ENCODE measurements at places on chromosomes 13 and 19.
A peak's percentile ranks its signal among the peaks of the same experiment; 100 is the strongest.

- no peak for DNase-seq
These were observed 101.5 kb downstream of the CCNA1 start for GRCh38 chr13:36533806-36534205.

DNA sequence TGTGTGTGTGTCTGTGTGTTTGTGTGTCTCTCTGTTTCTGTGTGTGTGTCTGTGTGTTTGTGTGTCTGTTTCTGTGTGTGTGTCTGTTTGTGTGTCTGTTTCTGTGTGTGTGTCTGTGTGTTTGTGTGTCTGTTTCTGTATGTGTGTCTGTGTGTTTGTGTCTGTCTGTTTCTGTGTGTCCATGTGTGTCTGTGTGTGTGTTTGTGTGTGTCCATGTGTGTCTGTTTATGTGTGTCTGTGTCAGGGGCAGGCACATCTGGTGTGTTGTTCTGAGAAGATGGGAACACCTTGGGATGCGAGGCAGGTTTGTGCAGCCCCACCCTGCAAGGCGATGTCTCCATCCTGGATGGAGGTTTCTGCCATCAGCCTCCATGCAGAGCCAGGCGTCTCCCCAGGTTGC is 275.8 kb upstream of the SOX1 start:
- no peak for DNase-seq

DNA sequence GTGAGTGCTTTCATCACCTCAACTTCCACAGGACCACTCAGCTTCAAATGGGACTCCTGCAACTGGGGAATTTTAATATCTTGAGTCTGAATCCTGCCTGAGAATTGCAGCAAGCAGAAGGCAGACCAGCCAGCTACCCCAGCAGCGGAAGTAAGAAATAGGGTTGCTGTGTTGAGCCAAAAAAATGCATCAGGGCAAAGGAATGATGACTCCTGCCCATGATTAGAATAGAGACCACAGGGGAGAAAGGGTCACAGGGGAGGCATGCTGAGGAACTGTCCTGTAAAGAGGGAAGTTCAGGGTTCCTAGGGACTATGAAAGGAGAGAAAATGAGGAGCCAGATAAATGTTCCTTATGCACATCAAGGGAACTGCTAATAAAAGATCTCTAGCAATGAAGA is 370.2 kb downstream of the KCTD12 start:
- DNase-seq = no peak

GRCh38 chr13:33757713-33758112 is 60.2 kb upstream of the RFC3 start:
- no peak for DNase-seq

DNA sequence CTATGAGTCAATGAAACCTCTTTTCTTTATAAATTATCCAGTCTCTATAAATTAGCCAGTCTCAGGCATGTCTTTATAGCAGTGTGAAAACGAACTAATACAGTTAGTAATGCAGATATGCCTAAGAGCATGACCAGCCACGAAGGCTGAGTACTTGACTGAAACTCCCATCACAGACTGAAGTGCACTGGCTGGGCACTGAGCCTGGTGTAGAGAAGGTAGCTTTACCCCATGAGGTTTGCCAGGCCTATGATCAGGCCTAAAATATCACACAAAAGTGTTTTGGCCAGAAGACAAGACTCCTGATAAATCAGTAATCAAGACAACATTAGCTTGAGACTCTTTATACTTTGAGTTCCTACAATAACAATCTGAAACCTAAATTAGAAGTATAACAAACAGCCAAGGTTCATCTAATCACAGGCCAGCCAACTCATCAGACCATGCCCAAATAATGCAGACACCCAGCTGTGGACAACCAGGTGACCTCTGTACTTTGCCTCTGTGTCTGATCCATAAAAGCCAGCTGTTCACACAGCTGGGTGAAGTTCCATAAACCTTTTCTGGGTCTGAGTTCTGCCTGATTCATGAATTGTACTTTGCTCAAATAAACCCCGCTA is 771.8 kb upstream of the SLITRK1 start:
- no peak for DNase-seq

DNA sequence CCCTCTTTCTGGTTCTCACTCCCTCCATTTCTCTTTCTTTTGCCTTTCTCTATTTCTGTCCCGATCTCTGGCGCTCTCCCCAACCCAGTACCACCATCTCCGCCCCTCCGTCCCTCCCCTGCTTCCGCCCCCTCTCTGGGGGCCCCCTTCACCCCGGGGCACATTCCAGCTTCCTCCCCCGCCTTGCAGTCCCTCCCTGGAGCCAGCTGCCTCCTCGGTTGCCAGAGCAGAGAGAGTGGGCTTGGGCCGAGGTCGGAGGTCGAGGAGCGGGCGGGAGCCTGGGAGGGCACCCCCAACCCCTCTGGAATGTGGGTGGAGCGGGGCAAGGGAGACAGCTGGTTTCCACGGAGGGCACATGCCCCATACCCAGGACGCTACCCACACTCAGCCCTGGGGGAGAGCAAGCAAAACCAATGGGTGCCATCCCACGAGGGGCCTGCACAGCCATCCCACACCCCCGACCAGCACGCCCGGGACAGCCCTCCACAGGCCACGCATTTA is 6.5 kb upstream of the CIRBP start:
- DNase-seq = no peak

- no peak for DNase-seq
These were observed 32.1 kb downstream of the SLC25A30 start for GRCh38 chr13:45385907-45386553.

DNA sequence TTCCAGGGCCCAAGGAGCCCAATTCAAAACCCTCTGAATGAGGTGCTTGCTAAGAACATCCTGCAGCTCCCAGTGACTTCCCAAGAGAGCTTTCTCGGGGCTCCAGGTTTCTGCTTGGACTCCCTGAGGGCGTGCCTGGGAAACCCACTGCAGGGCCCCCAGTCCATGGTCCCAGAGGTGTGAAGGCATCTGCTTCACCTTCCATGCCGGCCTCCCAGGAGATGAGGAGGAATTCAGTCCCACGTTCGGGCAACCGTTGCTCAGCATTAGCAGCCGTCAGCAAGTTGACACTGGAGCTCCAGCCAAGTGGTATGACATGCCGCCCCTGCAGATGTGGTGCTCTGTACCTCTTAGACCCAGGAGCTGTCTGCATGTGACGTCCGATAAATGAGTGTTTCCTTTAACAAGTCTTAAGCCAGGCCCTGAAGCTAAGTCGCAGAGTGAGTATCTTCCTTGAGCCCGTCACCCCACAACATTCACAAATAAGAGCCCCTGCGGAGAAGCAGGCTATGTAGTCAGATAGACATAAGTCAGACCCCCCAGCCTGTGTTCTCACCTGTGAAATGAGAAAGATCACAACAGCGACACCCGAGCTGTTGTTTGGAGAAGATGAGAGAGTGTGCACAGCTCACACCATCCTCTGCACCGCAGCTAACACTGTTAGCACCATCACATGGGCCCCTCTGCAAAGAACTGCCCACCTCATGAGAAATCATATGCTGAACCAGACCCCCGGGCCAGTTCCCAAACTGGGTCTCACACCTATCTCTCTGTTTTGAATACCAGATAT is 150.3 kb downstream of the KATNAL1 start:
- DNase-seq = no peak

GRCh38 chr13:97114651-97115050 is 107.5 kb upstream of the MBNL2 start:
- no peak for DNase-seq

GRCh38 chr19:9538183-9539058 is at the start of gene ZNF426:
Gene ZNF426 (minus strand): TSS chr19:9538645. CDS start chr19:9536232, 2,413 bp downstream.
- peak; percentile 96 for DNase-seq

GRCh38 chr13:33116321-33117010 is 100.2 kb downstream of the KL start:
- DNase-seq = no peak

- no peak for DNase-seq
These were observed 66.1 kb upstream of the C1QTNF9B start for GRCh38 chr13:23963184-23963931.

DNA sequence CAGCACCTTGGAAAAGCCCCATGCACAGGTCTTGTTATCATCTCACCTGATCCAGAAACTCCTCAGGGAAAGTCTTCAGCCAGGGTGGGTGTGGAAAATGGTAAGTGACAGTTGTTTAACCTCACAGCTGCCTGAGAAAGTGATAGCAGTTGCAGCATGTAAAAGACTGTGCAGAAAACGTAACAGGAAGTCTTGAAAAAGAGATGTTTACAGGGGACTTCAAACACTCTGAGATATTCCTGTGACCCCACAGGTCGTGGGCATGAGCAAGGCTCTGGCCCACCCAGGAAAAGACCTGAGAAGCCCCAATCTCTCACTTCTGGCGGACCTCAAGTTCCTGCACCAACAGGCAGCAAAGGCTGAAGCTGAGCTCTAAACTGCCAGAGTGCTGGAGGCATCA is 826.9 kb downstream of the UQCRFS1 start:
- DNase-seq = no peak

DNA sequence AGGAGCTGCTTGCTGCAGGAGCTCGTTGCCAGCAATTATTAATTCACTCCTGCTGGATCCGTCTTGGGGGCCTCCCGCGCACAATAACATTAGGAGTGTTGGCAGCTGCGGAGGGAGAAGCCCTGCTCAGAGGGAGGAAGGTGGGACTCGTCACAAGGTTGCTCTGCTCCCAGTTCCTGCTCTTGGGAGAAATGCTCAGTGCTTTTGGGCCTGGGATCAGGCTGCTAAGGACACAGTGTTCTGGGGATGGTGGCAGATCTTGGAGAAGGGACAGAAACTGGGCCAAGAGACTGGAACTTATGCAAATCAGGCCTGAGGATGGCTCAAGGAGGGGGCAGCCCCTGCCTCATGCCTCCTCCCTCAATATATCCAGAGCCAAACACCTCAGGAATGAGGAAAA is 78.9 kb upstream of the OLFM4 start:
- DNase-seq = no peak

- DNase-seq = peak; percentile 8
These were observed 134.8 kb downstream of the NUFIP1 start for GRCh38 chr13:44854313-44855060.

DNA sequence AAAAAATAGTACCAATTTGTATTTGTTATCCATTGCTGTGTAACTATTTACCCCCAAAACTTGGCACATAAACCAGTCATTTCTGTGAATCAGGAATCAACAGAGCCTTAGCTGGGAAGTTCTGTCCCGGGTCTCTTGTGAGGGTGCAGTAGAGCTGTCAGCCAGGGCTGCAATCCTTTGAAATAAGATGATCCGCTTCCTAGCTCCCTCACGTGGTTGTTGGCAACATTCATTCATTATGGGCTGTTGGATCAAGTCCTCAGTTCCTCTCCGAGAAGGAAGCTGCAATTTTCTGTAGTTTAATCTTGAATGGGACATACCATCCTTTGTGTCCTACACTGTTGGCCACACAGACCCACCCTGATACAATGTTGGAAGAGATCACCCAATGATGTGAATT is 277.2 kb downstream of the SUCLA2 start:
- no peak for DNase-seq

GRCh38 chr19:13844130-13844631 is 32.8 kb upstream of the NANOS3 start:
- DNase-seq = peak; percentile 4

DNA sequence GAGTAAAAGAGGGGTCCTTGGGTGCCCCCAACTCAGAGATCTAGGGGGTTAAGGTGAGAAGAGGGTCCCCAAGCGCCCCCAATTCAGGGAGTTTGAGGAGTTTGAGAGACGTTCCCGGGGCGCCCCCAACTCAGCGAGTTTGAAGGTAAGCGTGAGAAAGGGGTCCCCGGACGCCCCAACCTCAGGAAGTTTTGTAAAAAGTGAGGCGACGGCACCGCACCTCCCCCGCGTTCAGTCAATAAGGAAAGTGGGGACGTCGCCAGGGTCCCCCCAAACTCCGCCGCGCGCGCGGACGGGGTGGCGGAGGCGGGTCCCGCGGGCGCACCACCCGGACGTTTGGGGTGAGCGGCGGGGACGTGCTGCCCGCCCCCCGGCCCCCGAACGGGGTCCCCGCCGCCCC is 353 bp downstream of the RFX2 start:
- no peak for DNase-seq

Measured in ELF-1 (cell line).